ENCODE measurements at places on chromosomes 4 and X.
A peak's percentile ranks its signal among the peaks of the same experiment; 100 is the strongest.

DNA sequence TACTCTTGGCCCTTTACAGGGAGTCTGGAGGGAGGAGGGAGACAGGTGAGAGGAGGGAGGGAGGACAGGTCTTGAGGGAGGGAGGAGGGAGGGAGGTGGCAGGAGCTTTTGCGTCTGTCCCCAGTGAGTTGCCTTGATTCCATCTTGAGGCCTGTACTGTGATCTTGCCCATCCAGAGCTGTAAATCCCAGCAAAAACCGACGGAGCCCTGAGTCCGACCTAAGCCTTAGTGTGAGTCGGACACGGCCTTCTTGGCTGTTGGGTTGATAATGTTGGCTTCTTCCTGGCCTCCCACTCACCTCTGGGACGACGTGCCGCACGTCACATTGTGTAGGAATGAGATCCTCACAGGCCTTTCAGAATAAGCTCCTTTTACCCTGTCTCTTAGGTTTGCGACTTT, 72.5 kb downstream of the RGS12 start:
- DNase-seq, result no peak

DNA sequence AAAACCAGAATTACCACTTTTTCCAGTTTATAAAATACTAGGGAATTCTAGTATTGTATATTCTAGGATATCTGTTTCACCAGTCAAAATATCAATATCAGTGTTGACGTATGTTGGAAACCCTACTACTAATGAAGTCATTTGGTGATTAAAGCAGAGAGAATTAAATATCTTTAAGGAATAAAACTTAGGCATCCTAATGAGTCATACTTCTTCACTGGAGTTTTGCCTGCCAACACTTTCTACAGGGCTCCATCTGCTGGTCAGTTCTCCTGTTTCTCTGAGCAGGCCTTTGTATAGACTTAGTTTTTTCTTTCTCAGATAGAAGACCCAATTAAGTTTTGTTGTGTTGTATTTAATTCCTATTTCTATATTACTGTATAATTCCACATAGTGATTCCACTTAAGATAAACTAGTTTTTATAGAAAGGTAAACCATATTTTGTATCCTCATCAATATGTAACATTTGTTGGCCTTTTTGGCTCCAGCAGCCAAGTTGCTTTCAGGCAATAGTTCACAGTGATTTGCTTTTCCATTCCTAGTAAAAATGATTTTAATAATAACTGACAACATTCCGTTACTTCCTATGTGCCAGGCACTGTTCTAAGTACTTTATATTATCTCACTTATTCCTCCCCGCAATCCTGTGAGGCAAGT, 3.5 kb downstream of the AP1AR start:
- peak; percentile 37 for DNase-seq

DNA sequence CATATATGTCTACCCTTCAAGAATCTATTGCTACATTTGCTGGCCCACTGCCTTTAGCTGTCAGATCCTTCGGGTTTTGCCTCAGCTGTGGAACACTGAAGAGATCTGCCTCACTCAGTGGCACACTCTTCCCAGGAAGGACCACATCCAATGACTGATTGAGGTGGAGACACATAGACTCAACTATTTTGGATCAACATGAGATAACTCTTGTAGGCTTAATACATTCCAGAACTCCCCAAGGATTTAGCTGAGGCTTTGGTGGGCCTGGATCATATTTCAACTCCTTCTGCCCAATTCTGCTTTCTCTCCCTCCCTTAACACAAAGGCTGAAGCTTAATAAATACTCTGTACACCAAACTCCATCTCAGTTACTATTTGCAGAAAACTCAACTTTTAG, 100.5 kb downstream of the CORIN start:
- no peak for DNase-seq

- no peak for DNase-seq
Measured at GRCh38 chr4:143351774-143352451, 15.2 kb downstream of the GAB1 start.

GRCh38 chr4:2802618-2803531, 10.0 kb downstream of the SH3BP2 start:
- DNase-seq, result no peak

DNA sequence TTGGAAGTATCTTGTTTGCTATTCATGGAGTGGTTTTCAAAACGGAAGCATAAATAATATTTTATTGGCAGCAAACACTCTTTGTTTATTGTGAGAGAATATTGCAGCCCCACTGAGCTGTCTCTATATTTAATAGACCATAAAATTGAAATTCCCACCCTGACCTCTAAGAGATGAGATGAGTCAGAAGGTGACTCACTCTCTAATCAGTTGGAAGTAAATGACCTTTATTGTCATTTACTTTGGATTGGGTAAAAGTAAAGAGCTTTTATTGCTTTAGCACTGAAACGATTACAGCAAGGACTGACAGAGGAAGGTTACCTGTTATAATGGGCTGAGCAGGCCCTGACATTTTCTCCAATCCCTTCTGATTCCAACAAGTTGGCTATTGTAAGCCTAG, 55.0 kb downstream of the SYTL5 start:
- no peak for DNase-seq

GRCh38 chr4:119005928-119006460, 117.3 kb downstream of the SYNPO2 start:
- DNase-seq, result no peak

GRCh38 chr4:96649536-96649935, 809.6 kb downstream of the PDHA2 start:
- DNase-seq, result no peak

DNA sequence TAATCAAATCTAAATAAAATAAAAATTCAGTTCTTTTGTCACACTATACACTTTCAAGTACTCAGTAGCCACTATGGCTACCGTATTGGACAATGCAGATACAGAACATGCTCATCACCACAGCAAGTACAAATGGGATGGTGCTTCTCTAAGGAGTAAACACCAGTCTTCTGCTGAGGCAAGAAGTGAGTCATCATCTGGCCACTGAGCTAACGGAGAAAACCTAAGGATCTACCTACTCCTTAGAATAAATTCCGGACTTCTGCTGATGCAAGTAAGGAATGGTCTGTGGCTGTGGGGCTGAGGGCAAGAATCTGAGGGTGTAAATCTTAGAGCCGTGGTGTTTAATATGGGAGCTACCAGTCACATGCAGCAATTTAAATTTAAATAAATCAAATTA, 11.3 kb upstream of the RBMXL3 start:
- DNase-seq, result no peak

GRCh38 chrX:99572711-99573110, 837.4 kb downstream of the PCDH19 start:
- DNase-seq, result no peak

- DNase-seq, result no peak
Measured at GRCh38 chr4:66091786-66092185, 421.5 kb upstream of the EPHA5 start.

GRCh38 chrX:49809891-49810632, 19.0 kb upstream of the PAGE4 start:
- DNase-seq, result no peak

DNA sequence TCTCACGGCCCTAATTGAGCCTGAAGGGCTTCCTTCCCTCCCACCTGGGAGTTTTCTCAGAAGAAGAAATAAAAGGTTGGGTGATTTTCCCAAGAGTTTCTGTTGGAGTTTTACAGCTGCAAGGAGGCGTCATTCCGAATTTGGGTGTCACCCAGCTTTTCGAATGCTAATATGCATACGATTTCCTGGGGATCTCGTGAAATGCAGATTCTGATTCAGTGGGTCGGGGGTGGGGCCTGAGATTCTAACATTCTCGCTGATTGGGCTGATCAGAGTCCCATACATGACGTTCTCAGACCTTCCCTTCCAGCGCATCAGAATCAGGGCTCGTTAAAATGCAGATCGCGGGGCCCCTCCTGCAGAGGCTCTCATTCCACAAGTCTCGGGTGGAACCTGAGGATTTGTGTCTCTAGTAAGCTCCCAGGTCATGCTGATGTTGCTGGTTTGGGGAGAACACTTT, 125.8 kb upstream of the STX18 start:
- DNase-seq, result no peak

DNA sequence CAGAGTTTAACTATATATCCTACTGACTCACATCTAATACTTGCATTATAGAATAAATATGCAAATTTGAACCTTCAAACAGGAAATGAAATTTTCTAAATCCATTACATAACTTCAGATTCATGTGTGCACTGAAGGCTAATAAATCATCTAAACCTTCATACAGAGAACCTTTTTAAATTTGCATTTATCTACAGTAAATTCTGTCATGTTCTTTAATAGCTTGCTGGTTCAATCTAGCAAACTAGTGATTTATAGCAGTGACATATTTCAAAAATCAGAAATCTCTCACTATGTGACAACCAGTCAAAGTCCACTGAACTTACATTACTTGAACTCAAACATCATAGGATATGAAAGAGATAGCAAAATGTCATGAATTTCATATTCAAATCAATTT, 65.1 kb downstream of the LRBA start:
- DNase-seq, result no peak

GRCh38 chr4:129264008-129264657, 168.2 kb downstream of the C4orf33 start:
- DNase-seq, result no peak

DNA sequence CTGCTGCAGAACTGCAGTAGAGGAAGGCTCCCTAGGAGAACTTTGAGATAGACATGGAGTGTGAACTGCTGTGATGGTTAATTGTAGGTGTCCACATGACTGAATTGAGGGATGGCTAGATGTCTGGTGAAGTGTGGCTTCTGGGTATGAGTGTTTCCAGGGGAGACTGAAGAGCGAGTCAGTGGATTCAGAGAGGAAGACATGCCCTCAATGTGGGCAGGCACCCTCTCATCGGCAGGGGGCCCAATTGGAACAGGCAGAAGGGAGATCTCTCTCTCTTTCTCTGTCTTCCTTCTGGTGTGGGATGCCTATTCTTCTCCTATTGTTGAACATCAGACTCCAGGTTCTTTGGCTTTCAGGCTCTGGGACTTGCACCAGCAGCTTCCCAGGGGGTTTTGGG, 304.7 kb upstream of the GATB start:
- DNase-seq, result no peak

DNA sequence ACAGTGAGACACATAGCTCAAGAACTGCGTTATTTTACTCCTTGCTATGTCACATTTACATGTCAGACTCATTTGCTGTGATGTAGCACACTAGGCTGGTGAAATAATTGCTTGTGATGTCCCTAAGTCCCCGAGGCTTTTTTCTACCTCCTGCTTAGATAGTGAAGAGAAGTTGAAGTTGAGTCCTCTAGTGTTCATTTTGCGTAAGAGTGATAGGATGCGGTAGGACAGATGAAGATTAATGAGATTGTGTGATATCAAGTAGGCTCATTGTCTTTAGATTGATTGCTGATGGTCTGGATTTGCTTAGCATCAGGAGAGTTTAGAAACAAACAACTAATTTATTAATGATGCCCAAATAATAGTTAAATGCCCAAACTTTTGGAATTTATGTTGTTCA, 173.6 kb upstream of the NUDT6 start:
- no peak for DNase-seq

GRCh38 chr4:168600796-168601583, 104.1 kb downstream of the PALLD start:
- DNase-seq, result no peak

DNA sequence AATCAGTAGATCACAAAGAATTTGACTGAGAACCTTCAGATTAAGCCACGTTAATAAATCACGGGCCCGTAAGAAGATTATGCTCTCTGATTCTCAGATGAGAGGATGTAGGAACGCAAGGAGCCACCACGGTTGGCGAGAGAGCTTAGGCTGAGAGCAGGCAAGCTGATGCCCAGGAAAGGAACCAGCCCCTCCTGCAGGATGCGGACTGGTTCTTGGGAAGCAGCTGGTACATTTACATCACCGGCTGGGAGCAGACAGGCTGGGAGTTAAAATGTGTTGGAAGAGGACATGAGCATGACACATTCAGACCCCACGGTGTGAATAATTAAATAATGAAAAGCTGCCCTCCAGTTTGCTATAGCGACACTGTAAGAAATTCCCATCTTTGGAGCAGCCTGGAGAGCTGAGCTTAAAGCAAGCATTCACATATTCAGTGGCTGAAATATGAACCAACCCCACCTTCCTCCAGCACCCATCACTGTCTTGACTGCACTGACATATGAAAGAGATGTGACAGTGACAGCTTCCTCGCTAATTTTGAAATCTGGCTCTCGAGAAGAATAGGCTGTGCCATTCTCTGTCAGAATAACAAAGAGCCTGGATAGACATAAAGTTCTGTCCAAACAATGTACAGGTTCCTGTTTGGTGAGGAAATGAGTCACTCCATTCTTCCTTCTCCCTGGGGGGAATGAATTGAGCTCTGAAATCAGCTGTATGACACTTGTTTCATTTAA, 33.1 kb downstream of the LNX1 start:
- no peak for DNase-seq

DNA sequence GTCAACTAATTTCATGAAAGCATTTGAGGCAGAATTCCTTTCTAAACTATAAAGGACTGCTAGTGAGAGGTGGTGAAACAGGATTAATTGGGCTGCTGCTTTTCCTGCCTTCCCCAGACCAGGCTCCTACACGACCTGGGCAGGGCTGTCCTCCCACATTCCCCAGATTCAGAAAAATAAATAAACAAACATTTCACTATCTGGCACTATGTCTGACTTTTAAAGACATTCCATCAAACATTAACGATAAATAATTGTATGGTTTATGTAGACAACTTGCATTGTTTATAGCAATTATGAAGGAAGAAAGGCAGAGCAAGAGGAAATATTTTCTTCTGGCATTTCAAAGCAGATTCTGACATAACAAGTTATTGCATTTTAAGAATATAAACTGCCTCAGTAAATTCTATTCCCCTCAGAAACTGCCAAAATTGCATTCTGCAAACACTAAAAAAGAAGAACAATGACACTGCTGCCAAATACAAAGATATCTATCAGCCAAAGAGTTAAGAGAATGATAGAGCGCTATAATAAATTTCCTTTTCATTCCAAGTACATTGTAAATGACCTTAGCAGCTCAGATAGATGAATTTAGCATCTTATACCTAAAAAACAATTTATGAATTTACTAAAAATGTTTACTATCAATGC, 214.7 kb upstream of the INTU start:
- DNase-seq, result no peak

- DNase-seq, result no peak
Measured at GRCh38 chr4:180942367-180942916, 1300.8 kb upstream of the TENM3 start.

DNA sequence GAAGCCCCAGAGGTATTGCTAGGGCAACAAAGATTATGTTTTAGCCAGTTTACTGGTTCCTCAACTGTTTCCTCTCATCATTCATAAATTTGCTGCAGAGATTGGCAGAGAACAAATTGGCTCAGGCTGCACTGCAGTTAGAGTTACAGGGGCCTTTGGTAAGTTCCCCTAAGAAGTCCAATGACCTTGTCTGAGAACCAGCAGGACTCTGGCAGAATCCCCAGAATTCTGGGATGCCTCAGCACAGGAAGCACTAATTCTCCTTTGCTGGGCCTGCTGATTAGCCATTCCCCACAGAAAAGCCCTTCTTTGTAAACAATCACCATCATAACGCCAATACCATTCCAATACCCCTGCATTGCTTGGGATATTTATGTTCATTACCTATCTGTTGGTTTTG, 151.3 kb downstream of the USP46 start:
- no peak for DNase-seq

- DNase-seq, result no peak
Measured at GRCh38 chr4:92249541-92249940, 54.2 kb upstream of the GRID2 start.

All from stimulated activated naive CD4-positive, alpha-beta T cell treated with Interleukin-2 at 50 U/mL for 16 hours (primary cell).